ENCODE measurements at places on chromosomes 1 and 21. TPM values are rescaled to one million over a fixed set of nuclear protein-coding genes. Genes with fewer than 3 reads are reported as not detected.

Gene GBP4
- 3.0 TPM for total RNA-seq

Gene OR2T33
- not detected for total RNA-seq

Gene TINAGL1
- 46.4 TPM for total RNA-seq

Gene HMCN1
- total RNA-seq = 6.7 TPM

Gene OR2T35
- total RNA-seq = not detected

Gene ABCA4
- total RNA-seq = not detected

DNA sequence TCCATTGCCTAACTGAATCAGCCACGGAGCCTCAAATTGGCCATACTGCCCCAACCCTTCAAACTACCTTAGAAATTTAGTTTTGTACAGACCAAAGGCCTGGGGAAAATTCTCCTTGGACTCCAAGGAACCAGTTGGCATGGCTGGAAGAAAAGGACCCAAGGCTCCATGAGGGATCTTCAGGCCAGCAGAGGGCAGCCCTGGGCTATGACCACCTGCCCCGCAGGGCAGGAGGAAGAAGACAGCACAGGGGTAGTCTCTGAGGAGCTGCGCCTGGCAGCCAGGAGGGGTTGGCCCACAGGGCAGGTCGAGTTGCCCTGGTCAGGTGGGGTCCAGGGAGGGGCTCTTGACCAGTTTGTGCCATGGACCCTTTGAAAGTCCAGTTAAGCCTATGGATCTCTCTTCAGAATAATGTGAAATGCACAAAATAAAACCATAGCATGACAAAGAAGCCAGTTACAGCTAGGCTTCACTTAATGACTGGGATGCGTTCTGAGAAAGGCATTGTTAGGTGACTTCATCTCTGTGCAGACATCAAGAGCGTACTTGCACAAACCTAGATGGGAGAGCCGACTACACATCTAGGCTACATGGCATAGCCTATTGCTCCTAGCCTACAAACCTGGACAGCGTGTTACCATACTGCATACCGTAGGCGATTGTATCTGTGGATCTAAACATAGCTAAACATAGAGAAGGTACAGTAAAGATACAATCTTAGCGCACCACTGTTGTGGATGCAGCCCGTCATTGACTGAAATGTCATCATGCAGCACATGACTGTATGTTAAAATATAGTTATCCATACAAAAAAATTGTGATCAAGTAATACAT lies 26.1 kb downstream of the CACNA1S start:
- DNase-seq = no peak

- no peak for DNase-seq
These were observed 30.9 kb upstream of the RAP1GAP start for GRCh38 chr1:21700094-21700493.

- DNase-seq = no peak
These were observed 7.5 kb upstream of the KNCN start for GRCh38 chr1:46558966-46559365.

DNA sequence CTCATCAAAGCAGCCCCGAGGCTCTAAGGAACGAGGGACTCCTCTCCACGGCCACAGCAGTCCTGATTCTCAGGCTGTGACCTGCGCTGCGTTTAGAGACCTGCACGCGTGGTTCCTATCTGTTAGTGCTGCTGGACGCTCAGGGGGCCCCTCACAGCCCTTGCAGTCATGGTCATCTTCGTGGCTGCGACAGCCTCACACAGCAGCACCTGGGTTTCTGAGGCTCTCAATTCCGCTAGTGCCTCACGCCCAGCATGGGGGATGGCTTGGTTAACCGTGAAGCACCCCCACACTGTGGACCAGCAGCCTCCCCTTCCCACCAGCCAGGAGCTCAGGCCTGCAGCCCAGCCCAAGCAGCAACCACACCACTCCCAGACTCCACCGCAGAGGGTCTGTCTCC lies 7.8 kb downstream of the MORN1 start:
- no peak for DNase-seq

GRCh38 chr1:119046429-119046784 lies 58.3 kb upstream of the TBX15 start:
- DNase-seq = no peak

DNA sequence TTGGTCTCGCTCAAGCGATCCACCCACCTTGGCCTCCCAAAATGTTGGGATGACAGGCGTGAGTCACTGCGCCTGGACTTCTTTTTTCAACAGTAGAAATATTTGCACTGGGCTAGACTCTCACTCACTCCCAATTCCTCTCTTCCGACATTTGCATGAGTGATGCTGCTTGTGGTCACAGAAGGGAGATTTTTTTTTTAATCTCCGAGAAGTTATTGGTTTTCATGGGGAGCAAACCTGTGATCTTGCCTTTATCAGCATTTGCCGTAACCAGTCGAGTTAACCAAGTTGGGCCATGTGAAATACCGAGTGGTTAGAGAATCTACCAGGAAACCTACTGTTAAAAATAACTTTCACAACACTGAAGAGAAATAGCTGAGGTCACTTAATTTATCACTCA lies 21.1 kb downstream of the ERG start:
- no peak for DNase-seq

DNA sequence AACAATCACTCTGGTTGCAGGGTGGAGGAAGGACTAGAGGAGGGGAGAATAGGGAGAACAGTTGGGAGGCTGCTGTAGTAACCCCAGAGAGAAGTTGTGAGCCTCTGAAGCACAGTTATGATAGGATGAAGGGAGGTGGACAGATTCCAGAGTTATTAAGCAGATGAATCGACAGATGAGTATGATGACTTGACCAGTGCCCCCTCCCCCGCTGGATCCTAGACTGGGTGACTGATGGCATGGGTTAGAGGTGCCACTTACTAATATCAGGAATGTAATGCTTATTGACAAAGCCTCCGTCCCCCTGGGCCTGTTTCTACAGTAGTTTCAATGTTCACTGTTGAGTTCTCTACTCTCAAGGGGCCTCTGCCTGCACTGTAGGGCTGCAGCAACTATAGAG lies 14.0 kb upstream of the TIPRL start:
- DNase-seq = no peak

GRCh38 chr1:178690496-178690895 lies 34.5 kb upstream of the RALGPS2 start:
- no peak for DNase-seq

- no peak for DNase-seq
These were observed 1359.6 kb downstream of the PLA2G4A start for GRCh38 chr1:188188317-188188716.

- no peak for DNase-seq
These were observed 10.0 kb downstream of the NHLH2 start for GRCh38 chr1:115830963-115831362.

- DNase-seq = no peak
These were observed 995 bp downstream of the CACYBP start for GRCh38 chr1:175000697-175001187.

GRCh38 chr1:84089465-84089864 lies 54.6 kb upstream of the PRKACB start:
- DNase-seq = no peak

DNA sequence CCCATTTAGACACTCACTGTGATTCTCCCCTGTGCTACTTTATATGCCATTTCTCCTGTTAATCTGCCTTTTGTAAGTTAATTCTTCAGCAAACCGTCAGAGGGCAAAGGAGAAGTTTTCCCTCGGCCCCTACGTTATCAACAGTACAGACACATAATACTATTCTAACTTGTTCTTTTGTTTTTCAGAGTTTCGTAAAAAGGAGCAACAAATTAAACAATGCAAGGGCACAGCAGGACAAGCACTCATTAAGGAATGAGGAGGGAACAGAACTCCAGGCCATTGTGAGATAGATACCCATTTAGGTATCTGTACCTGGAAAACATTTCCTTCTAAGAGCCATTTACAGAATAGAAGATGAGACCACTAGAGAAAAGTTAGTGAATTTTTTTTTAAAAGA lies 32.3 kb downstream of the CNN3 start:
- DNase-seq = no peak

GRCh38 chr1:112508278-112509004 lies at the start of gene WNT2B:
WNT2B (plus strand) TSS chr1:112508965; CDS start chr1:112509263, 298 bp downstream.
- DNase-seq = no peak

DNA sequence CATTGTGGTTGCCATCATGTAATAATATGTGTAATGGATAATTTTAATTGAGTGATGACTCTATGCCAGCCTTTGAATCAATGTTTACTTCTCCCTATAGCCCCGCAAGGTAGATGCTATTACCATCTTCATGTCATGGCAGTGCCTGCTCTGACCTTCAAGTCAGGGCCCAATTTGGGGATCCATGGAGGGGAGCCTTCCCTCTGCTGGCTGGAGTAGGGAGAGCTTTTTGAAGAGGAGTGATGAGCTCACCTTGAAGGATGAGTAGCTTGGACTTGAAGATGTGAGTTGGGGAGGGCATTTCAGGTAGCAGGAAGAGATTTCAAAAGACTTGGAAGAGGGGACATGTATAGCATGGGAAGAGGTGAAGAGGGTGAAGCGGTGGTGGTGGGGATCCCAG lies 189.2 kb downstream of the FOXD2 start:
- DNase-seq = no peak

DNA sequence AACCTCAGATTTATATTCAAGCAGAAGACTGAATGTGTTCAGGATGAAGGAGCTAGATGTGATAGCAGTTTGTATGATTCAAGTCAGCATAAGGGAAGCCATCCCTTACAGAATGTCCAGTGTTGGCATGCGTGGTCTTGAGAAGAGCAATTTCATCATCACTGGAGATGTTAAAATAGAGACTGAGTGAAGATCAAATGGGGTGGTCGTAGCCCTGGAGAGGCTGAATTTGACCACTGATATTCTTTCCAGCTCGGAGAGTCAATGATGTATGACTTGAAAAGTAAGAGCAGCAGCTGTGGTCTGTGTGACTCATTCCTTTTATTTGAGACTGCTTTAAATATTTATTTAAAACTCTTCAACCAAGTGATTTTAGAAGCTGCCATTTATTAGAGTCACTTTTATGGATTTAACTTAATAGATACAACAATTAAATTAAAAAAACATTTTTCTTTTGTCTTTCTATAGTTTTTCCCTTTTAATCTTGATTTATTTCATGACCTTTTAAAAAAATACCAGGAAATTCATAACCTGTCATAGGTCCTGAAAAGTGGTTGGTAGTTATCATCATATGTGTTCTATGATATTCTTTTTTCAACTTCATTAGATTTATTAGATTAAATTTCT lies 15.5 kb downstream of the FMN2 start:
- DNase-seq = no peak
